ENCODE measurements at places on chromosomes 11 and 22. TPM values are rescaled to one million over a fixed set of nuclear protein-coding genes. Genes with fewer than 3 reads are reported as not detected.

DNA sequence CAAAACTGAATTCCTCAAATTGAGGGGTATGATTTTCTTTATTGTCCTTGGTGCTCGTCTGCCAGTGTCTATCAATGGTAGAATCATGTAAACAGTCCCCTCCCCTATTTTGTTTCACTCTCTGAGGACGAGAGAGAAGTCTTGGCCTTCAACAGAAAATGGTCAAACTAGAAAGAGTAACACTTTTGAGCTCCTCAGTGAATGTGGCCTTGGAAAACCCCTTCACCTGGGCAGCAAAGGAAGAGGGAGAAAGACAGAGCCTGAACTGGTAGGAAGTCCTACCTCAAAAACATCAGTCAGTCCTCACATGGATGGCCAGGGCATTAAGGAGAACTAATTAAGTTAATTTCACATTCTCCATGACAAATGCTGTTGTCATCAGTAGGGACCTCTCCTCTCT is 86.1 kb upstream of the TOP3B start:
- no peak for DNase-seq

DNA sequence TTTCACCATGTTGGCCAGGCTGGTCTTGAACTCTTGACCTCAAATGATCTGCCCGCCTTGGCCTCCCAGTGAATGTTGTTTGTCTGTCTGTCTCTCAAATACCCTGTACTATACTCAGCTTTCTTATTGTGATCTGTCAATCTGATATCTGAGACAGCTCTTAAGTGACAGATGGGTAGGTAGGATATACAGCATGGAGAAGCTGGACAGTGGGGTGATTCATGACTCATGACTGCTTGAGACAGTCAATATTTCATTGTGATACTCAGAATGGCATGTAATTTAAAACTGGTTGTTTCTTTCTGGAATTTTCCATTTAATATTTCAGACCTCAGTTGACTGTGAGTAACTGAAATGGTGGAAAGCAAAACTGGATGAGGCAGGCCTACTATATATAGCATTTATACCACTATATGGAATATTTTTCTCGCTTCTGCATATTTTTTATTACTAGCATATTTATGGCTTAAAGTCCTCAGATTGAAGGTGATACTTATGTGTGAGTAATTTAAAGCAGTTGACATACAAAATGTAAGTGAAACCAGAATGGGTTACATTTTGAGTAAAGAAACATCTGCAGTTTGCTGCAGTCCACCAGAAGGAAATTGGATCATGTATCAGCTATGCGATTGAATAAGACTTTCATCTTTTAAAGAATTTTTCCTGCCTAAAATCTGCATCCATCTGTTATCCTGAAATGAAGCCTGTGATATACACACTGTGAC is 22.3 kb downstream of the ARHGAP42 start:
- no peak for DNase-seq

DNA sequence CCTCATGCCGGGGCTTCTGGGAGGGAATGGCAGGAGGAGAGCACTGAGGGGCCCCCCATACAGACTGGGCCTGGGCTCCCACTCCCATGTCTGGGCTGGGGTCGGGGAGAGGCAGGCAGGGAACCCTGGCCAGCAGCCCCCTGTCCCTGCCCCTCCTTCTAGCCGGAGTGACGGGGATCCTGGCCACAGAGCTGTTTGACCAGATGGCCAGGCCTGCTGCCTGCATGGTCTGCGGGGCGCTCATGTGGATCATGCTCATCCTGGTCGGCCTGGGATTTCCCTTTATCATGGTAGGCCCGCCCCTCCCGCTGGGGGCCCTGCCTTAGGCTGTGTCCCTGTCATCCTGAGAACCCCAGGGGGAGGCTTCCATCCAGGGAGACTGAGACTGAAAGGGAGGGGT is 10.0 kb upstream of the MIF start:
- no peak for DNase-seq

DNA sequence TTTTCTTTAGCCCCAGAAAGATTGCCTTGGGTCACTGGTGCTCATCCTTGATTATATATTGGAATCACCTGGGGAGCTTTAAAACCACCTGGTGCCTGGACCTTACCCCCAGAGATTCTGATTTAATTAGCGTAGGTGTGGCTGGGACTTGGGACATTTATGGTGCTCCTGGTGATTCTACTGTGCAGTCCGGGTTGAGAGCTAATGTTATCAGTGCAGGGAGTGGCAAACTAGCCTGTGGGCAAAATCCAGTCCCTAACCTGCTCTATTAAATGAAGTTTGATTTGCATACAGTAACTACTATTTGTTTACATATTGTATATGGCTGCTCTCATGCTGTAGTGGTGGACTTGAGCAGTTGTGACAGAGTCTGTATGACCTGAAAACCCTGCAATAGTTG is 134.0 kb upstream of the SORL1-AS1 start:
- no peak for DNase-seq

Gene CCDC116
- total RNA-seq: 0.36 TPM
